ENCODE measurements at places on chromosomes 12 and 14. TPM values are rescaled to one million over a fixed set of nuclear protein-coding genes. Genes with fewer than 3 reads are reported as not detected.
A peak's percentile ranks its signal among the peaks of the same experiment; 100 is the strongest.

DNA sequence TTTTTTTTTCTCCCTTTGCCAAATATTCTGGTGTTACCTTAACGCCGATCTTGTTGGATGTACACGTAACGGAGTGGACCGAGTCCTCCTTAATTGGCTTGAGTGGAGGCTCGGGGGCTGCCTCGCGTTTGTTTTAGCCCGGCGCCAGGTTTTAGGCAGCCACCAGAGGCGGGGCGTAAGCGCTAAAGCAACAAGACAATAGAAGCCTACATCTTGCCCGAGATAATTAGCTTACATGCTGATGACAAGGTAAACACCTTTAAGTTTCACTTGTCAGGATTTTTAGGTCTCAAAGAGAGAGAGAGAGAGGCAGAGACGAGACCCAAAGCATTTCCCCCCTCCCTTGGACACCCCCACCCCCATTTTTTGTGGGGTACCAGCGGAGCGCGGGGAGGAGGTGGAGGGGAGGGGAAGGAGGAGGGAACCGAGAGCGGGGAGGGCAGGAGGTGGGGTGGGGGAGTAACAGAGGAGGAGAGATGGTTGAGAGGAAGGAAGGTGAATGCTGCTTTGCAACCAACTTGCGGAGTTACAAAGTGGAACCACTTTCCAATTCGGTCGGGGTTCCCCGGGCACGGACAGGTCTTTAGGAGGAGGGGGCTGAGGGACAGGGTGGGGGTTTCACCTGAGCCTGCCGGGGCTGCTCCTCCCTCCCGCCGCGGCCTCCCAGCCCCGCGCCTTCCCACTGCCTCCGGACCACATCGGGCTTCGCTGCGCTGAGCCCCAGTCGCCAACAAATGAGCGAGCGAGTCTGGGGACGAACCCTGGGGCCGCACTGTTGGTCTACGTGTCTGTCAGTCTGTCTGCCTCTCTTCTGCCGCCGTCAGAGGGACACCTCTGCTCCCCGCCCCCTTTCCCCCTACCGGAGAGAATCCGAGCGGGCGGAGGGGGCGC, at the start of gene NKX2-1:
TSS of gene NKX2-1 (minus strand) at position 802 of the 891 bp plus-strand sequence. CDS start at position 699, 103 bp downstream.
- DNase-seq, result no peak

DNA sequence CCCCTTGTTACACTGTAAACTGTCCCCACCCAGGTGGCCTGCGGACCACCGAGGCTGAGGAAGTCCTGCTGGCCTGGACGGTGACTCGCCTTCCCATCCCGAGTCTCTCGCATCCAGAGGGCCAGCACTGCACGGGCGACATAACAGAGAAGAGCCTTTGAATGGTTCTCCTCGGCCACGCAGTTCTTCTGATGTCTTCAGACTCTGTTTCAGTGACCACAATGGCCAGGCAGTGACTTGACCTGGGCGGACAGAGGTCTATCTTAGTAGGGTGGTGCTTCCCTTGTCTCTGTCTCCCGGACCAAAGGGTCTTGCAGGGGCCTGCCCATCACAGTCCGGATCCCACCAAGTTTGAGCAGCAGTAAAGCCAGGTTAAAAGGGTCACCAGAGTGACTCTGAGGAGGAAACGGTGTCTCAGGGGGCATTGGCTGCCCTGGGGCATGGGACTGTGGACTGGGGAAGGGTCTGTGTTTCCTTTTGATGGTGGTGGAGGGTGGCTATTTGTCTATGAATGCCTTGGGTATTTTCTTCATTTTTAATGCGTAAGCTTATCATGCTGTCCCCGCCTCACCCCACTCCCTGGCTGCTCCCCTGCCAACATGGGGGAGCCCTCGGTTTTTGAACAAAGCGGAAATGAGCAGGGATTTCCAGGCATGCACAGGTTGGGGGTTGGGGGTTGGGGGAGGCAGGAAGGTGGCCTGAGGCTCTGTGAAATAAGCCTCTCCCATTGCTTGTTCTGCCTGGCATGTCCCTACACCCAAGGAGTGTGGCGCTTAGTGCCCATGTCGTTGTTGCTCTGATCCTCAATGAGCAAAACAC, 10.3 kb downstream of the KRT85 start:
- DNase-seq, result no peak

GRCh38 chr12:94762259-94762942, 112.0 kb upstream of the TMCC3 start:
- peak; percentile 47 for DNase-seq

GRCh38 chr14:67385618-67386017, 25.5 kb downstream of the EIF2S1 start:
- DNase-seq, result peak; percentile 46

- no peak for DNase-seq
Observed at GRCh38 chr14:85528897-85529631, 880 bp upstream of the FLRT2 start.

DNA sequence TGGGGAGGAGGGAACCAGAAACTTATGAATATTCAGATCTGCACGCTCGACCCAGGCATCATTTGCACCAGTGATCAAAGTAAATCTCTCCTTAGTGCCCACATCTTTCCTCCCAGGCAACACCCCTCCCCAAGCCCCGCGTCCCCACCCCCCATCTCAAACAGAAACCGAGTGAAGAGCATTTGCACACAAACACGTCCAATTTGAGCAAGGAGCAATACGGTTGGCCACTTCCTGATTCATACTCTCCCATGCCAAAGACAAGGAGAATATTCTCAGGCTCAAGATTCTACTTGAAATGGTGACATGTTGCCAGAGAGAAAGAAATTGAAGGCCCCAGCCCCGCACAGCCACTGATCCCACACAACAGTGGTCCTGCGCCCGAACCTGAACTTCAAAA, 7.1 kb downstream of the FOXN3 start:
- DNase-seq, result no peak

DNA sequence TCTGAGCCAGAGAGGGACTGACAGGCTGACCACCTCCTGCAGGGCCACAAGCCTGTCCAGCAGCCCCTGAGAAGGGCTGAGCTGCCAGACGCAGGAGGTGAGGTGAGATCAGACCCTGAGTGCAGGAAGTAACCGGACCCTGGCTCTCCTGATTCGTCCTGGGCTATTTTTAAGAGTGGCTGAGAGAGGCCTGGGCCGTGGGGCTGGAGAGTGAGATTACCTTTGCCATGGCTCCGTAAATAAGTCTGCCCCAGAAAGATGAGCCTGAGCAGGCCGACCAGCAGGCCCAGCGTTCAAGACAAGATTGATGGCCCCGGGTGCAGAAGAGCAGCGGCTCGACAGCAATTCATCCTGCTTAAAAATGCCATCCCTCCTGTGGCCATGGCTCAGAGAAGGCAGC, 54.2 kb downstream of the SPTB start:
- DNase-seq, result no peak

DNA sequence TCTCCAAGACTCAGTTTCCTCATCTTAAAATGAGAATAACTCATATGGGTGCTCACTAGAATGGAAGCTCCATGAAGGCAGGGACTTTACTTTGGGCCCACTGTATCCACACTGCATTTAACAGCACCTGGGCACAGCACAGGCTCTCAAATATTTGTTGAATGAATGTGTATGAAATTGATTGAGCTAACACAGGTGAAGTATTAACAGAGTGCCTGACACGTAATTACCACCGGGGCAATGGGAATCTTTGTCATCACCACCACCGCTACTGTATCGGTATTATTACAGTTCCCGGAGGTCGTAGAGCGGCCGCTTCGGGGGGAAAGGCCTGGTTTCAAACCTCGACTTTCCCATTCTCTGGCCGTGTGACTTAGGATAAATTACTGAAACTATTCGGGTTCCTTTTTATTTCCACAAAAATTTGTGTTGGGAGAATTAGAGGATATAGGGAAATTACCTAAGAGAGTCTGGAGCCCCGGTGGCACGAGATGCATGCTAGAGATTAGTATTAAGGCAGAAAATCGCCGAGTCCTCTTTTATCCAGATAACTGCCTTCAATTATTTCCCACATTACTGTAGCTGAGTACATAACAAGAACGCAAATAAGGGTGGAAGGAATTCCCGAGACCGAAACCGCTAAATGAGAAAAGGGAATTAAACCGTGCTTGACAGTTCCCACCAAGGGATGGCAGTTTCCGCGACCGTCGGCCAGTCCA, 1.0 kb upstream of the RIC8B start:
- DNase-seq, result peak; percentile 23

GRCh38 chr14:57845316-57845715, 20.6 kb downstream of the SLC35F4 start:
- DNase-seq, result no peak

DNA sequence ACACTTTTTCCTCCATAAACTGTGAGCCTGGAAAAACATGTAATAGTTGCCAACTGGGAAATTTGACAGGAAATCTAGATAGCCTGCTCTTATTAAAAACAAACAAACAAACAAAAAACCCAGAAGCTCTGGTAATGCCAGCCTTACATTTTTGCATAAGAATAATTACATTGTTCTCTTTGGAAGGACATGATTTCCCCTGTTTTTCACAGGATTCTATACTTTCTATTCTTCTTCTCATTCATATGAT, 137.9 kb downstream of the AEBP2 start:
- no peak for DNase-seq

- peak; percentile 63 for DNase-seq
Observed at GRCh38 chr12:95820096-95820703, 29.6 kb upstream of the NTN4 start.

DNA sequence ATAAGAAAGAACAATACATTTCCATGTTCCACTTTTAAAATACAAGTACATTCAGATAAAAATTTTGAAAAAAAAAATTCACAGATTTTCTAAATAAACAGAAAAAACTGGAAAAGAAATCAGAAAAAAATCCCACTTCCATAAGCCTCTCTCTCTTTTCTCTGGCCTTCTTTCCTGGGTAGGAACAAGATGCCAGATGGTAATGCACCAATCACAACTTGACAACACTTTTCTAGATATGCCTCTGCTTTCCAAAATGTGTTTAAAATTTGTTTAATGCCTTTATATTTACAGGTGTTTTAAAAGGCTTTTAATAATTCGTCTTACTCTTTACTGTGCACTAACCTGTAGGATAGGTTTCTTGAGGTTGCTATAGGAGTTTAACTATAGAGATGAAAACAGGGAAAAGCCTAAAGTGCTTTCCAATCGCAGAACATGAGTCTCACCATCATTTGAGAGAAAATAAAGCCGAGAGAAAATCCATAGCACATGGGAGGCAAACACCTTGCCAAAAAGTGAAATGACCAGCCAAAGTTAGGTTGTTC, 74.2 kb downstream of the TMTC1 start:
- no peak for DNase-seq

GRCh38 chr14:98364961-98365360, 907.0 kb downstream of the BCL11B start:
- DNase-seq, result no peak

DDX23 gene
- 72.8 TPM for total RNA-seq

LTBP2 gene
- total RNA-seq, result 5.8 TPM

MLEC gene
- 1,695 TPM for total RNA-seq

HCAR3 gene
- not detected for total RNA-seq

Measured in stomach (tissue), 19 donors.